Cardiac atrium fibroblast (primary cell): ENCODE measurements at places on chromosomes 11 and 22. TPM values are rescaled to one million over a fixed set of nuclear protein-coding genes. Genes with fewer than 3 reads are reported as not detected.

FAM181B gene
- 0.18 TPM in 1 of 2 replicates, not detected in the other for total RNA-seq

GVQW3 gene
- under 0.01 and 0.18 TPM in 2 replicates for total RNA-seq

PDE2A gene
- 4.4 and 9.7 TPM in 2 replicates for total RNA-seq

OR52N4 gene
- not detected in 2 replicates for total RNA-seq

SYT8 gene
- 6.0 TPM in 1 of 2 replicates, not detected in the other for total RNA-seq
